ENCODE measurements at places on chromosomes 1 and 21.

DNA sequence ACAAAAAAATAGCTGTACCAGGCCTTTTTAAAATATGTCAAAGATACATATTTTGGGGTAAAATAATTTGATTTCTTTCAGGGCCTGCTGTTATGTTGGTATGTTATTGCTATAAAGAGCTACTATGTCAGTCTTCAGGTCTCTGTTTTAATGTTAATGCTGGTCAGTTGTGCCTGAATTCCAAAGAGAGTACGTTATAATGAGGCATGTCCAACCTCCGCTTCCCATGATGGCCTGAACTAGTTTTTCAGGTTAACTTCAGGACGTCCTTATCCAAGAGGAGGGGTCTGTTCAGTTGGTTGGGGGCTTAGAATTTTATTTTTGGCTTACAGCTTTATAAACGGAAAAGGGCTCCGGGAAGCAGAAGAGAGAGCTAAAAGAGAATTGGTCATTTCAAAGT, 34.9 kb upstream of the LYPD8 start:
- DNase-seq: no peak

DNA sequence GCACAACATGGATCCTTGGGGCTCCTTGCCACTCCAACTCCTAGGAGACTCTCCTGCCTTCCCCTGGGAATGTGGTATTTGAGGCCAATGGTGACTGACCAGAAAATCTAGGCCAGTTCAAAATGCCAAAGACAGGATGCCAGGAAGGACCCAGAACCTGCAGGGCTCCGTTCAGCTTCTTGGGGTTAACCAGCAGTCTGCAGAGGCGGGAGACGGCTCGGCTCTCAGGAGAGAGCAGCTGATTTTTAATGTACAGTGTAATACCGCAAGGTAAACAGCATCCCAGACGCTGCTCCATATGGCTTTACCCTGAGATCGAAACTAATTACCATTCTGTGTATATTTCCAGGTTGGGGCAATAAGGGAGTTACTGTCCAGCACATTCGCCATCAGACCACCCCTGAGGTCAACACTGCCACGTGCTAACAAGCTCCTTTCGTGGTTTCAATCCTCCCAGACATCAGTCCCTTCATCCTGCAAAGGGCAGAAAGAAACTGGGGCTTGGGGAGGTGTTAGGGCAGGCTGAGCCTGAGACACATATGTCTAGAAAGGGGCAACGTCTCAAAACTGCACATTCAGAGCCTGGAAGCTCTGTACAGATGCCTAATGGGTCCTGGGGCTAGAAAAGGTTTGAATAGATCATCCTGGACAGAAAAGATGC, 16.7 kb downstream of the ITPKB start:
- no peak for DNase-seq

GRCh38 chr1:182444497-182444896, 5.4 kb upstream of the RGSL1 start:
- no peak for DNase-seq

GRCh38 chr1:210696709-210697108, 368.0 kb downstream of the HHAT start:
- peak; percentile 72 for DNase-seq

DNA sequence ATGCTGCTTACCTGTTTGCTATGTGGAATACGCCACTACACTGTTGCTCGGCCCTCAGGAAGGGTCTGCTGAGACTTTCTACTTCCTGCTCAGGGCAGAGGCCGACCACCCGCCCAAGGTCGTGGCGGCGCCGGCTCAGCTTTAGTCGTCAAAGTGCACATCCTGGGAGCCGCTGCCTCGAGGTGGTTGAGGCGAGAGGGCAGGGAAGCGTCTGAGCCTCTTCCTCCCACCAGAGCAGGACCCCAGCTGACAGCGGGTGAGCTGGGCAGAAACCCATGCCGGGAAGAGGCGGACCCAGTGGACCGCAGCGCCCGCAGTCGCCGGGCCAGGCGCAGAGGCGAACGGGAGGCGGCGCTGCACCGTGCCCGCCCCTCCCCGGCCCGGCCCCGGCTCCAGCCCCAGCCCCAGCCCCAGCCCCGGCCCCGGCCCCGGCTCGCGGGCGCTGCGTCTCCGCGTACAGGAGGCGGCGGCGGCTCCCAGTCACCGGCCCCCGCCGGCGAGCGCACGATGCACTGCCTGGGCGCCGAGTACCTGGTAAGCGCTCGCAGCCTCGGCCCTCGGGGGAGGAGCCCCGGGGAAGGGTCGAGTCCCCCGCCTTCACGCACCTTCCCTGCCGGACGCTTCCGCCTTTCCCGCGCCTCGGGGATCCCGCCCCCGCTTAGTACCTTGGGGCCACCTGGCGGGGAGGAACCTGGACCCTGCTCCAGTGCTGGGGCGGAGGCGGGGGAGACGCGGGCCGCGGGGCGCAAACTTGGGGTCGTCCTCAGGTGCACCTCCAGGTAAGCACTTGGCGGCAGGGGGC, at the start of gene SLC44A3:
TSS of gene SLC44A3 (plus strand) at position 413 of the 802 bp plus-strand sequence. CDS start at position 508, 95 bp downstream.
- DNase-seq: no peak

- DNase-seq: no peak
These were observed 395.0 kb downstream of the PTPRU start for GRCh38 chr1:29631361-29631760.

GRCh38 chr1:52629325-52629643, 3.7 kb upstream of the SHISAL2A start:
- DNase-seq: no peak

- no peak for DNase-seq
These were observed 90.2 kb downstream of the LRRC7 start for GRCh38 chr1:69657971-69658370.

Data from A172 (cell line).